ENCODE measurements at places on chromosomes 11 and 22.
A peak's percentile ranks its signal among the peaks of the same experiment; 100 is the strongest.

GRCh38 chr11:86476109-86476861, 101.6 kb downstream of the CCDC81 start:
- H3K4me3 ChIP-seq, result no peak overlapping the region
- H3K4me1 ChIP-seq, result no peaks in the 10 kb centered on the region
- H3K36me3 ChIP-seq, result peaks cover 8% of the 10 kb centered on the region
- no peak for DNase-seq

DNA sequence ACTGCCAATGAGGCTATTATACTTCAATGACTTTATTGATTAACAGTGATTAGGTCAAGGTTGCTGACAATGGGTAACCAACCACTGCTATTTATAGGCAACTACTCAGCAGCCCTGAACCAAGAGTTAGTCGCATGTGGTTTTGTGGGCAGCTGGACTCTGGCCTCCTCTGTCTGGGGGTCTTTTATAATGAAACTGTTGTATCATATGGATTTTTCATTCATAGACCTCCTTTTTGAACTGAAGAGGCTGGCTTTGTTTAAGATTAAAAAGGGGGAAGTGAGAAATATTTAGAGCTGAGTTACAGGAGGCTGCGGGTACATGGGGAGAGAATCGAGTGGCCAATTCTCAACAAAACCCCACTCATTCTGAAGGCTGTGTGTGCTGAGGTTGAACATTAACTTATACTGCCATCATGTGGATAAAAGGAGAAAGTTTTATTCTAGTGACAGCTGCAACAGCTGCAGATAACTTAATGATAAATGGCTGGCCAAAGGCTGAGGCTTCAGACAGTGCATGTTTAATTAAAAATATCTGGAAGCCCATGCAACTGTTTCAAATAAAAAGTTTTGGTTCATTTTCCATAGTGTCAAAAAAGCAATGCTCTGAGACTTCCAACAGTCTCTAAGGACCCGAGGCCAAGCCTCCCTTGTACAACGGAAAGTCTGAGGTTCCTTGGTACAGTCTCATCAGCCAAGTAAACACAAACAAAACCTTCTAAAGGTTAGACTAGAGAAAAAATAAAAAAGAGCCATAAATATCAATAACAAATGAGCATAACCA, 682.6 kb downstream of the KCNA4 start:
- H3K4me1 ChIP-seq, result no peaks in the 10 kb centered on the region
- DNase-seq, result peak; percentile 54
- no peaks in the 10 kb centered on the region for H3K36me3 ChIP-seq
- no peak overlapping the region for H3K27ac ChIP-seq
- no peak overlapping the region for H3K4me3 ChIP-seq

- DNase-seq, result no peak
- no peaks in the 10 kb centered on the region for H3K36me3 ChIP-seq
- no peak overlapping the region for H3K27ac ChIP-seq
- no peaks in the 10 kb centered on the region for H3K27me3 ChIP-seq
- peaks cover 7% of the 10 kb centered on the region for H3K4me1 ChIP-seq
These were observed 38.7 kb upstream of the TOP3B start for GRCh38 chr22:22021162-22021750.

- peaks cover 42% of the 10 kb centered on the region for H3K4me1 ChIP-seq
- DNase-seq, result no peak
- H3K4me3 ChIP-seq, result no peak overlapping the region
- H3K36me3 ChIP-seq, result peaks cover 8% of the 10 kb centered on the region
- no peak overlapping the region for H3K27ac ChIP-seq
- no peaks in the 10 kb centered on the region for H3K27me3 ChIP-seq
These were observed 165.1 kb downstream of the CEP164 start for GRCh38 chr11:117492578-117493251.

GRCh38 chr11:129006161-129006560, 63.5 kb upstream of the TP53AIP1 start:
- peaks cover 2% of the 10 kb centered on the region for H3K36me3 ChIP-seq
- no peaks in the 10 kb centered on the region for H3K4me1 ChIP-seq
- H3K27ac ChIP-seq, result no peak overlapping the region
- H3K27me3 ChIP-seq, result no peaks in the 10 kb centered on the region
- no peak for DNase-seq
- no peak overlapping the region for H3K4me3 ChIP-seq

GRCh38 chr22:44537467-44537866, 39.4 kb upstream of the RTL6 start:
- H3K4me3 ChIP-seq, result no peak overlapping the region
- no peak for DNase-seq
- H3K27me3 ChIP-seq, result no peaks in the 10 kb centered on the region
- H3K36me3 ChIP-seq, result no peaks in the 10 kb centered on the region

- no peak overlapping the region for H3K27ac ChIP-seq
- no peak overlapping the region for H3K4me3 ChIP-seq
- no peaks in the 10 kb centered on the region for H3K27me3 ChIP-seq
- no peak for DNase-seq
- peaks cover 15% of the 10 kb centered on the region for H3K4me1 ChIP-seq
These were observed 44.7 kb downstream of the AP2A2 start for GRCh38 chr11:970319-970871.

DNA sequence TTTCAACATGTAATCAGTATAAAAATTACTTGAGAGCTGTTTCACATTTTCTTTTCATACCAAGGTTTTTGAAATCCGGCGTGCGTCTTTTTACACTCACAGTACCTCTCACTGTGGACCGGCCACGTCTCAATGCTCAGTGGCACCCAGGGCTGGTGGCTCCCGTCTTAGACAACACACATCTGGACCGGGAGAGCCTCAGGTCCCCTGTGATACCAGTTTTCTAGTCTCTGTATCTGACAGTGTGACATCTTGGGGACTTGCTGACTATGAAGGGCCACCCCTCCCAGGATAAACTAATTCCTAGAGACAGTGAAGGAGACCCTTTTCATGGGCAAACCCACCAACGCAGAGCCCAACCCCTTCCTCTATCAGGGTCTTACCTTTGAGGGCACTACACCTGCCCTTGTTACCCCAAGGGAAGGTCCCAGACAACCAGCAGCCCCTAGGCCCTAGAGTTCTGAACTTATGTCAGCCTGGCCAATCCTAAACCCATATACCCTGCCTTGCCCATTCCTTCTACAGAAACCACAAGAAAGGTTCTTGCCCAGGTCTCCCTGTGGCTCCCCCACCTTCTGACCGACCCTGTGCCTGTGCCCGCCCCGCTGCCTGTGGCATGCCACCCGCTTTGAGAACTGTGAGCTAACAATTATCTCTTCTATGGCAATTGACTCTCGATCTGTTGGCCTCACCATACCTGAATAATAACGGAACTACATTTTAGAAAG, 6.1 kb upstream of the ASCL2 start:
- DNase-seq, result no peak
- peaks cover under 1% of the 10 kb centered on the region for H3K4me1 ChIP-seq
- no peak overlapping the region for H3K27ac ChIP-seq
- no peaks in the 10 kb centered on the region for H3K36me3 ChIP-seq

DNA sequence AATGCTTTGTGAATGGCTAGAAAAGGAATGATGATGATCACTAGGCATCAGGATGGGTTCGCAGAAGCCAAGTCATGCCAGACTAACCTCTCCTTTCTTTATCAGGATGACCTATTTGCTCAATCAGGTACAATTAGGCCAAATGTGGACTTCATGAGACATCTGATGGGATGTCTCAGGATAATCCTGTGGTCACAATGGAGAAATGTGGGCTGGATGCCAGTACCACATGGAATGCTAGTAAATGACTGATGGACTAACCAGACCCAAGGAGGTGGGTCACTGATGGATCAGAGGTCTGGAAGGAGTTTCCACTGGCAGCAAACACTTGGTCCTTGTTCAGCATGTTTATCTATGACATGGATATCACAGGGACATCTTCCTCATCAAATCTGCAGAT, 94.8 kb upstream of the PHOX2A start:
- peaks cover 7% of the 10 kb centered on the region for H3K4me1 ChIP-seq
- no peaks in the 10 kb centered on the region for H3K27me3 ChIP-seq
- H3K27ac ChIP-seq, result no peak overlapping the region
- no peak for DNase-seq

GRCh38 chr11:57641011-57641807, 8.5 kb downstream of the YPEL4 start:
- H3K4me3 ChIP-seq, result no peak overlapping the region
- H3K4me1 ChIP-seq, result peaks cover 50% of the 10 kb centered on the region
- H3K27me3 ChIP-seq, result peaks cover 2% of the 10 kb centered on the region
- no peaks in the 10 kb centered on the region for H3K36me3 ChIP-seq
- peak overlapping the region; percentile 2 for H3K27ac ChIP-seq
- peak; percentile 77 for DNase-seq

DNA sequence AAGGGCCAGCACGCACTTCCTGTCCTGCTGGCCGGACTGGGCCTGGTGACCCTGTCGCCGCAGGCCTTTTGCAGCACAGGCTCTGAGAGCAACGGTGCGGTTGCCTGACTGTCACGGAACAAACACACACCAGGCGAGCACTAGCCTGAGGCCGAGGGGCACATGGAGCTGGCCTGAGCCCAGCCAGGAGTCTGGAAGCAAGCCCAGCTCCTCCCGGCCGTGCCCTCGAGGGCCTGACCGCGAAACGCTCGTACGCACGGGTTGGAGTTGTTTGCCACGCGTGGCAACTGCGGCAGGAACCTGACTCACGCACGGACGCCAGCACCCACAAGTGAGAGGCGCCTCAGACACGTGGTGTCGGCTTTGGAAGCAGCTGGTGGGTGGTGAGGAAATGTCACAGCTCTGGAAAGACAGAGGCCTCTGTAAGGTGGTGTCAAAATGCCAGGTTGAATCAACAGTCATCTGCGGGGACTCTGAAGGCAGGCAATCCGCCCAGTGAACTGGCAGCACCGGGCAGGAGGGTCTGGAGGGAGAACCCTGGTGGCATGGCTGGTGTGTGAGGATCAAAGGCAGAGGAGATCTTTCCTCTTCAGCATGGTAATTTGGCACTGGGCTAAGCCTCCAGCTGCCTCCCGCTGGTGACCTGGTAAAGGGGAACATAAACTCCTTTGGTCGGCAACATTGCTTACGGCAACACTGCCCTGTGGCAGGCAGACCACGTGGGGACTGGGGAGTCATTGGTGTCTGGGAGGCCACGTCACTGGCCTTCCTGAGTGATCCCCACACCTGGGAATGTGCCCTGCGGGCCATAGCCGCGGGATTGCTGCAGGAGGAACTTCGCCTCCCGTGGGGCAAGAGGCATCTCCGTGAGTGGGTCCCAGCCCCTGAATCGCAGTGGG, 15.3 kb upstream of the IL17REL start:
- no peak overlapping the region for H3K27ac ChIP-seq
- H3K36me3 ChIP-seq, result no peaks in the 10 kb centered on the region
- peaks cover 4% of the 10 kb centered on the region for H3K27me3 ChIP-seq
- H3K4me1 ChIP-seq, result peaks cover 10% of the 10 kb centered on the region
- H3K4me3 ChIP-seq, result no peak overlapping the region

DNA sequence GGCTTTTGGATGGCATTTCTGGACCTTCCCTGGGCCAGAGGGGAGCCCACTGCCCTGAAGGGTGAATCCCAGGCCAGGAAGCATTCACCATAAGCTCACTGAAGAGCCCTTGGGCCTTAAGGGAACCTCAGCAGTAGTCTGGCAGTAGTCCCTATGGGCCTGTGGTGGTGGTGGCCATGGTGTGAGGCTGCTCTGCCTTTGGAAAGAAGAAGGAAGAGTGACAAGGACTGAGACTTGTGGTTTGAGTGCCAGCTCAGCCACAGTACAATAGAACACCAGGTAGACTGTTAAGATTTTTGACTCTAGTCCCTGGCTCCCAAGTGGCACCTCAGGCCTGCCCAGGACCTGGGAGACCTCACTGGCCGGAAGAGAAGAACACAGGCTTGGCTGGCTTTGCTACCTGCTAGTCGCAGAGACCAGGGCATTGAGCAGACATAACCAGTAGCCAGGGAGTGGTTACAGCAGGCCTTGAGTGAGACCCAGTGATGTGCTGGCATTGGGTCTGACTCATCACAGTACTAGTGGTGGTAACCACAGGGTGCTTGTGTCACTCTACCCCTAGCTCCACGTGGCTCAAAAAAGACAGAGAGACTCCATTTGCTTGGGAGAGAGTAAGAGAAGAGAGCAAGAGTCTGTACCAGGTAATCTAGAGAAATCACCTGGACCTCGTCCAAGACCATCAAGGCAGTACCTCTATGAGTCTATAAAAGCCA, 259.8 kb upstream of the BLID start:
- no peak for DNase-seq
- no peak overlapping the region for H3K4me3 ChIP-seq
- H3K4me1 ChIP-seq, result no peaks in the 10 kb centered on the region
- no peak overlapping the region for H3K27ac ChIP-seq
- H3K27me3 ChIP-seq, result no peaks in the 10 kb centered on the region

DNA sequence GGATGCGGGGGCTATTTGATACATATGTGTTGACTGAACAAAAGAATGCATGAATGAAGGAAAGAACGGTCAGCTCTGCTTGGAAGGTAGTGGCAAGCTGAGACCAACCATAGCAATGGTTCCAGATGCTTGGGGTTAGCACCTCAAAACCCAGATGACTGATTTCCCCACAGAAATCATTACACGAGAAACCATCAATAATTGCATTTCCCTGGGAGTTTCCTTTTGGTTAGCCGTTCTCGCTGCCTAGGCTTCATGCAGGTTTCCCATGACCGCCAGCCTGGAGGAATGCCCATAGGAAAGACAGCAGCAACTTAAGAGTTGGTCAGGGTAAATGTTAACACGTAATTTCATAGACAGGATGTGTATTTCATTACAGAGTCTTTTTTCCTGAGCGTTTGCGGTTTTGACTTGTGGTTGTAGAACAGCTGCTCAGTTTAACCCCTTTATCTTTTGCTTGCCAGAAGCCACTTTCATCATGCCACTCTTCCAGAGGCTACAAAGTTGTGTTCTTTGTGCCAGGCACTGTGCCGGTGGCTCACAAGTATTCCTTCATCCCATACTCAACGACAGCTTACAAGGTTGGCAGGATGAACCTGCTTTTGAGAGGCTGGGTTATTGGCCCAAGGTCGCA, 2.8 kb downstream of the IL17RA start:
- no peak overlapping the region for H3K27ac ChIP-seq
- no peak overlapping the region for H3K4me3 ChIP-seq
- H3K36me3 ChIP-seq, result no peaks in the 10 kb centered on the region

GRCh38 chr11:35162745-35163144, 23.8 kb downstream of the CD44 start:
- no peak for DNase-seq
- H3K4me3 ChIP-seq, result no peak overlapping the region
- H3K27me3 ChIP-seq, result no peaks in the 10 kb centered on the region
- H3K4me1 ChIP-seq, result peaks cover 22% of the 10 kb centered on the region

DNA sequence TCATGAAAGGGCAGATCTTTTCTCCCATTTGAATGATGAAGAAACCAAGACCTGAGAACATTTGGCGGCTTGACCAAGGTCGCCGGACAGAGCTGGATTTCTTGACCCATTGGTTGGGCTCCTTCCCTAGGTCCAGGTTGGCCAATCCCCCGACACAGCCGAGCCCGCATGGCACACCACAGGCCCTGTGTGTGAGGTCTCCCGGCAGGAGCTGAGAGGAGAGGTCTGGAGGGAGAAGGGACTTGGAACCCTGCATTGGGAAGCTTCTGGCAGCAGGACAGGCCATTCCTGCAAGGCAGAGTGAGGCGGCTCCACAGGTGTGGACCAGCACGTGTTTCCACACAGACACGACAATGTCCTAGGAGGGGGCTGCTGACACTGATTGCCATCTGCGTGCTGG, 98.6 kb upstream of the THY1 start:
- H3K4me3 ChIP-seq, result no peak overlapping the region
- no peak overlapping the region for H3K27ac ChIP-seq
- DNase-seq, result no peak
- H3K4me1 ChIP-seq, result peaks cover 23% of the 10 kb centered on the region
- H3K27me3 ChIP-seq, result no peaks in the 10 kb centered on the region

GRCh38 chr22:17086788-17087497, 2.1 kb downstream of the IL17RA start:
- H3K36me3 ChIP-seq, result no peaks in the 10 kb centered on the region
- no peak overlapping the region for H3K27ac ChIP-seq
- H3K27me3 ChIP-seq, result peaks cover 32% of the 10 kb centered on the region
- peaks cover 24% of the 10 kb centered on the region for H3K4me1 ChIP-seq
- no peak for DNase-seq
